ENCODE measurements at places on chromosomes 3 and 15.

DNA sequence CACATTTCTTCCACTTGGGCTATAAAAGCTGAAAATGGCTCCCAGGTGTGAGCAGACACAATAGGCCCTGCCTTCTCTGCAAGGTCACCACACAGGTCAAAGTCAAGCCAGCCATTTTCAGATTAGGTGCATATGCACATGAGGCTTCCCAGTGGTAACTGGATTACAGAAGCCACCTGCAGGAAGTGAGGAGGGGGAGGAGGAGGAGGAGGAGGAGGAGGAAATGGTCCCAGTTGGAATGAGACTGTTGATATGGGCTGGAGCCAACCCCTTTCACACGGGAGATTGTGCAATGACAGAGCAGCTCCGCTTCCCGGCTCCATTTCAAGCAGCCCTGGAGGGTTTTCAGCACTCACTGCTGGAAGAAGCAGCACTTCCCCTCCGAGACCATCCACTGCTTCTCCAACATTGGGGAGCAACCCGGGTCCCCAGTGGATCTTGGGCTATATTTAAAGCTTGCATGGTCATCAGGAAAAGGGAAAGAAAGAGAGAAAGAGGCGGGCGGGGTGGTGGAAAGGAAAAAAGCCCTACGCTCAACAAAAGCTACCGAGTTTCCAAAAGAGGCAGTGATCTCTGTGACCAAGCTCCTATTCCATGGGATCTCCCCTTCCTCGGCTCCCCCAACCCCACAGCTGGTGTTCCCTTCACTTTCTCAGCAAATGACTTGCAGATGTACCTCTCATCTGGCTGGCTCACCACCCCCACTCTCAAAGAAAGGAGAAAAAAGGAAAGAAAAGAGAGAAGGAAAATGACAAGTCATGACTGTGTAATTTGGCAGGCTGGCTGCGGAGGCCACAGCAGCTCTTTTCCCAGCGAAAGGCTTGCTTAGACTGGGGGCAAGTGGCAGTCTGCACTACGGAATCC, 58.3 kb downstream of the LRIG1 start:
- no peak for DNase-seq

DNA sequence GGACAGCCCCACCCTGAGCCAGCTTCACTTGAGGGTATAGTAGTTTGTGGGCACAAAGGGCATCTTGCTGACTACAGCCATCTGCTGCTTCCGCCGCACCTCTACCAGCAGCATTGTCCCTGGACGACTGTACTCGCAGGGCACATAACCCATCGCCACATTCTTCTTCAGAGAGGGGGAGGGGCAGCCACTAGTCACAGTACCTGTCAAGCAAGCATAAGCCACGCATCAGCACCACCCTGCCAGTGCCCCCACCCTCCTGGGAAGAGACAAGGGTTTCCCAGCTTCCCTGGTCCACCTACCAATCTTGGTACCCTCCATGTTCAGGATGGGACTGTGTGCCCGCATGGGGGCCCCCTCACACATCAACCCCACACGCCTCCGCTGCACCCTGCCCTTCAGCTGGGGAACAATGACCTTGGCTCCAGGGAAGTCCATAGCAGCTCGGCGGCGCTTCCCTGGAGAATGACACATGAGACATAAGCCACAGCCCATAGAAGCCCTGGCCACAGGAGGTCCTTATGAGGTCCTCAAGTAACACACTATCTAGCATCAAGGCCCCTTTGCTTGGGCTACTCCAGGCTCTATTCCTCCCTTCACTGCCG, 4.7 kb downstream of the AMT start:
- DNase-seq = no peak

DNA sequence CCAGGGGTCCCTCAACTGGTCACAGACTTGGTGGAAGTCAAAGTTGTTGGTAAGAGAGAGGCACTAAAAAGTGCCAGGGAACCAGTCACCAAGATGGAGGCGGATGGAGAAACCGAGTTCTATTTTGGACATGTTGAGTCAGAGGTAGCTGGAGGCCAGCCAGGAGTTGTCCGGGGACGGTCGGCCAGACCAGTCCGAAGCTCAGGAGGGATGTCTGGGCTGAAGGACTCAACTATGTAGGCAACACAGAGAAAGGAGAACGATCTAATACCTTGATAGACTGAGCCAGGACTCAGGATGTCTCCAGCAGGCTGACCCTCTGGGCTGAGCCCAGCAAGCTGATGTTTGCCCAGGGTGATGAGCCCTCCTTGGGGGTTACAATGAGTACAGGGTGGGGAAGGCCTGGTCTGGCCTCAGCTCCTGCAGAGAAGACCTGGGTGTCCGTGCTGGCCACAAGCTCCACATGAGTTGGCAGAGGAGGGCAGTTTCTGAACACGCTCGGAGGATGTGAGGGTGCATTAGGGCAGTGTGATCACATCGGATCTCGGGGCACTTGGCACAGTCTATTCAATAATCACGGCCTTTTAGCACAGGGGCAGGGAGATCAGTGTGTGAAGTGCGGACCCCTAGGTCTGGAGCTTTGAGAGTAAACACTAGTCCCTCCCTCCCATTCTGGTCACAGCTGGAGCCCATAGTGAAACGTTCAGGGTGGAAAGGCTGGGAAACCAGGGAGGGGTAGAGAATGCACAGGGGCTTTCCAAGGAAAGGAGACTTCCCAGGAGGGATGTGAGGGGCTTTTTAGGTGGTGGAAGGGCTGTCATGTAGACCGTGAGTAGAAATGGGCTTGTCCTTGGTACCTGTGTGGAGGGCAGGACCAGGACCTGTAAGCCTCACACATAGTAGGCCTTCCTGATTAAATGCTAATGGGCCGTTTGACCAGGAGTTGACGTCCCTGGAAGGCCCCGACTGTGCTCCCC, 111.9 kb downstream of the ETFA start:
- no peak for DNase-seq

- no peak for DNase-seq
Observed at GRCh38 chr3:132662212-132662611, 2.1 kb downstream of the UBA5 start.

DNA sequence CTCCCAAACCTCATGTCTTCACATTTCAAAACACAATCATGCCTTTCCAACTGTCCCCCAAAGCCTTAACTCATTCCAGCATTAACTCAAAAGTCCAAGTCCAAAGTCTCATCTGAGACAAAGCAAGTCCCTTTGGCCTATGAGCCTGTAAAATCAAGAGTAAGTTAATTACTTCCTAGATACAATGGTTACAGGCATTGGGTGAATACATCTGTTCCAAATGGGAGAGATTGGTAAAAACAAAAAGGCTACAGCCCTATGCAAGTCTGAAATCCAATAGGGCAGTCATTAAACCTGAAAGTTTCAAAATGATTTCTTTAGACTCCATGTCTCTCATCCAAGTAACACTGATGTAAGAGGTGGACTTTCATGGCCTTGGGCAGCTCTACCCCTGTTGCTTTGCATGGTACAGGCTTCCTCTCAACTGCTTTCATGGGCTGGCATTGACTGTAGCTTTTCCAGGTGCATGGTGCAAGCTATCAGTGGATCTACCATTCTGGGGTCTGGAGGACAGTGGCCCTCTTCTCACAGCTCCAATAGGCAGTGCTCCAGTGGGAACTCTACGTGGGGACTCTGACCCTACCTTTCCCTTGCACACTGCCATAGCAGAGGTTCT, 55.0 kb upstream of the PLSCR4 start:
- DNase-seq = no peak

DNA sequence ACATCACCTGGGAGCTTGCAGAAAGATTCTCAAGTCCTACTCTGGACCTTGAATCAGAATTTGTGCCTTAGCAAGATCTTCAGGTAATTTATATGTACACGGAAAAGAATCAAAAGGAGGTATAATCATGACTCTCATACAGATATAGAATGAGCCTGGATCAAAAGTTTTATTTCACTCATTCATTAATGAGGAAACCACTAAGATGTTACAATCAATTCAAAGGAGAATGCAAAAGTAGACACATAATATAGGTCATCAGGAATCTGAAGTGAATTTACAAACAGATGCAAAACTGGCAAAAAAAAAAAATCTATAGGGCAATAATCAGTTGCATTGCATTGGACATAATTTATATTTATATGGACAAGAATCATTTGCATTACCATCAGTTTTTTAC, 195.4 kb upstream of the TLE3 start:
- DNase-seq = no peak

DNA sequence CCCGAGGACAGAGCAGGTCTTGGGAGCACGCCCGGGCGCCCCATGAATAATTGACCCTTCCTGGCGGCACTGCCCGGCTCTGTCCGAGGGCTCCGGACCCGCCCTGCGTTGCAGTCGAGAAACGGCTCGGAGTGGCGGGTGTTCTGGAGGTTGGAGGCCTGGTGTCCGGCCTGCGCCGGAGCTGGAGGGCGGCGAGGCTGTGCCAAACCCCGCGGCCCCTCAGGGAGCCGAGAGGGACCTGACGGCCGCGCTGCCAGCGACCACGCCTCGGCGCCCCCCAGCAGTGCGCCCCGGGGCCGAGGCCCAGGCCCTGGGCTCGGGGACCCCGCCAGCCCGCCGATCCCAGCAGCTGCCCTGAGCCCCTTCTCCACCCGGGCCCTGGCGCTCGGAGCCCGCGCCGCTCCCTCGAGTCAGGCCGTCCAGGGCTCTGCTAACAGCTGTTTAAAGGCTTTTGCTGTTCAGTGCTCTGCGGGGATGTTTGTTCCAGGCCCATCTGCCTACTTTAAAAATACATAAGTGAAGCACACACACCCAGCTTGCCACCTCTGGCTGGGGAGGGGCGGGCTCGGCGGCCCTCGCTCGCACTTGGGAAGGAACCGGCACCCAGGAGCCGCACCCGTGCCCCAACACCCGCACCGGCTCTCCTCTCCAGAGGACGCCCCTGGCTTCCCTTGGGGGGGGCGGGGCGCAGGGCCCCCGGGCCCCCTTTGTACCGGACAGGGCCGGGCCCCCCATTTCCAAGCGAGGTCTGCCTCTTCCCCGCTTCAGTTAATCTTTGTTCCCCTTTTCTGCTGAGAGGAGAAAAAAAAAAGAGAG, 730 bp upstream of the ZNF710 start:
- DNase-seq = peak; percentile 65

DNA sequence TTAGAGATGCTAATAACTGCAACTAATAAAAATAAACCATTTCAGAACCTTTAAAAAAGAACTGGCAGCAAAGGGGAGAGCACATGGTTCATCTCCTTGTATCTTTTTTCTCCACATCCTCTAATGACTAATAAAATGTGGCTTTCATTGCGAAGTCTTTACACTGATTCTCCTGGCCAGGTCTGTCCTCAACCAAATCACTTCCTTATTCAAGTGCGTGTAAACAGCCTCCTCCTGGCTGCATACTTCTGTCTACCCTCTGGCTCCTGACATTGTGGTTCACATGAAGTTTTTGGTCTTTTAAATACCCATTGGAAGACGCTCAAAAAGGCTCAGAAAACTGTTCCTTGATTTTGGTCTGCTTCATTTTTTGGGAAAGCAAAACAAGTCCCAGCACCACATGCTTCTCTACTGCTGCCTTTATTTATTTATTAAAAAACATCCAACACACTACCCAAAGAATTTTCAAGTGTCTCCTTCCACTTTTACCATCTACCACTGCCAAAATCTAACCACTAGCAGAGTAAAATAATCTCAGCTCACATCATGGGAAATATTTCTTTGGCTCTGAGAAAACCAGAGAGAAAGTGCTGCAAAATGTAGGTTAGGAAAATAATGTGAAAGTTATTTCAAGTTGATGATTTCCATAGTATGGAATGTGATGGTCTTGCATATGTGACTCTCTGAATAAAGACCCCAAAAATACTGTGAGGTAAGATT, 85.1 kb downstream of the EFL1 start:
- no peak for DNase-seq

- no peak for DNase-seq
Observed at GRCh38 chr3:157122116-157122515, 37.8 kb downstream of the CCNL1 start.

GRCh38 chr15:69929905-69930630, 167.6 kb downstream of the TLE3 start:
- no peak for DNase-seq

GRCh38 chr15:49273734-49274318, 103.8 kb downstream of the GALK2 start:
- no peak for DNase-seq

- DNase-seq = no peak
Observed at GRCh38 chr15:27734785-27735495, 364.2 kb downstream of the OCA2 start.

- no peak for DNase-seq
Observed at GRCh38 chr3:27479806-27480543, 4.2 kb downstream of the SLC4A7 start.

GRCh38 chr3:146337991-146338390, 87.1 kb upstream of the PLSCR4 start:
- DNase-seq = no peak

DNA sequence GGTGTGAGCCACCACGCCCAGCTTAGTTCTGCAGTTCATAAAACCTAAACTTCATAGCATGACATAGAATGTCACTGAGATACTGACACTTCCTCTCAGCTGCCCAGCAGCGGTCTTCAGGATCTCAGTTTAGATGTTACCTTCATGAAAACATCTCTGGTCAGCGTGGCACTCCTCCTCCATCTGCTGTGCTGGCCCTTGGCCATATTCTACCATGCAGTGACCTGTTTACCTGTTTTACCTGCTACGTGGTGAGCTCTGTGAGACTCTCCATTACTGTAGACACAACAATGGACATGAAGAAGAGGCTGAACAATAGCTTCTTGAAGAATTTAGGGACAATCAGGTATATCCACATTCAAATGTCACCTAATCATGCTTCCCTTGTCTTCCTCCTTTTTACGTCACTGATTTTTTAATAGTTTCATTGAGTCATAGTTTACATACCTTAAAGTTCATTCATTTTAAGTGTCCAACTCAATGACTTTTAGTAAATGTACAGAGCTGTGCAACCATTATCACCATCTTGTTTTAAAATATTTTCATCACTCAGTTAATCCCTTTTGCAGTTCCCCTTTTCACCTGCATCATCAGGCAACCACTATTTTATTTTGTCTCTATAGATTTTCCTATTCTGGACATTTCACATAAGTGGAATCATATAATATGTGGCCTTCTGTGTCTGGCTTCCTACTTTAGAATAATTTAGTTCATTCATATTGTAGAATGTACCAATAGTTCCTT, 32.2 kb upstream of the PTPN23 start:
- DNase-seq = no peak

GRCh38 chr3:56136514-56136913, 331.8 kb downstream of the ERC2 start:
- no peak for DNase-seq

- DNase-seq = no peak
Observed at GRCh38 chr3:74626011-74626410, 11.6 kb upstream of the CNTN3 start.

- no peak for DNase-seq
Observed at GRCh38 chr3:30453360-30454039, 152.9 kb upstream of the TGFBR2 start.

DNA sequence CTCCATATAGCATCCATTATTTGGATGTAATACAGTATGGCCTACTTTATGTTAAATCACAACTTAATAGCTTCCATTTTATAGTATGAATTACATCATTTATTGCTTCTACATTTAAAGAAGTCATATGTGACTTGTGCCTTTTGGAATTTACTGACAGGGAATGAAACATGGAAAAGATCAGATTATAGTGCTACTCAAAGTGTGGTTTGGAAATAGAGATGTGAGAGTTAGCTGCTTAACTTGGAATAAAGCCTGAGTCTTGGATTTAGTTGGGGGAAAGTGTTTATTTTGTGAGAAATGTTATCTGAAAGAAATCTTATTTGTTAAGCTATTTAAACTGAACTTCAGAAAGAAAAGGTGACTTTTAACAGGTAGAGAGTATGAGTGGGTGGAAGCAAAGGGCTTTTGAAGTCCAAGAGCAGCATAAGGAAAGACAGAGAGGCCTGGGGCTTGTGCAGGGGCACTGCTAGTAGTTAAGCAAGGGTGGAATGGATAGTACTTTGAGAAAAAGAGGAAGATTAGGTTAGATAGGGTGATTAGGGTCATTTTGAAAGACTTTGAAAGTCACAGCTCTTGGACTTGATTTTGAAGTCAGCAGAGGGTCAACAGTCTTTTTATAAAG, 60.5 kb downstream of the SLMAP start:
- no peak for DNase-seq

Data from GM13977 (cell line).